Omental fat pad (tissue), 4 donors: ENCODE measurements at places on chromosomes 16 and 17. TPM values are rescaled to one million over a fixed set of nuclear protein-coding genes. Genes with fewer than 3 reads are reported as not detected.
A peak's percentile ranks its signal among the peaks of the same experiment; 100 is the strongest.

DNA sequence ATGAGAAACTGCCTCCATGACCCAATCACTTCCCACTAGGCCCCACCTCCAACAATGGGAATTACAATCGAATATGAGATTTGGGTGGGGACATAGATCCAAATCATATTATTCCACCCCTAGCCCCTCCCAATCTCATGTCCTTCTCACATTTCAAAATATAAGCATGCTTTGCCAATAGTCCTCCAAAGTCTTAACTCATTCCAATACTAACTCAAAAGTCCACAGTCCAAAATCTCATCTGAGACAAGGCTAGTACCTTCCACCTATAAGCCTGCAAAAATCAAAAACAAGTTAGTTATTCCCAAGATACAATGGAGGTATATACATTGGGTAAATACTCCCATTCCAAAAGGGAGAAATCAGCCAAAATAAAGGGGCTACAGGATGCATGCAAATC, 12.9 kb downstream of the CLEC10A start:
- no peak for DNase-seq

- no peak for DNase-seq
Observed at GRCh38 chr17:50508573-50509460, 578 bp downstream of the MYCBPAP start.

- no peak for DNase-seq
Observed at GRCh38 chr16:49660626-49661025, 195.3 kb downstream of the ZNF423 start.

DNA sequence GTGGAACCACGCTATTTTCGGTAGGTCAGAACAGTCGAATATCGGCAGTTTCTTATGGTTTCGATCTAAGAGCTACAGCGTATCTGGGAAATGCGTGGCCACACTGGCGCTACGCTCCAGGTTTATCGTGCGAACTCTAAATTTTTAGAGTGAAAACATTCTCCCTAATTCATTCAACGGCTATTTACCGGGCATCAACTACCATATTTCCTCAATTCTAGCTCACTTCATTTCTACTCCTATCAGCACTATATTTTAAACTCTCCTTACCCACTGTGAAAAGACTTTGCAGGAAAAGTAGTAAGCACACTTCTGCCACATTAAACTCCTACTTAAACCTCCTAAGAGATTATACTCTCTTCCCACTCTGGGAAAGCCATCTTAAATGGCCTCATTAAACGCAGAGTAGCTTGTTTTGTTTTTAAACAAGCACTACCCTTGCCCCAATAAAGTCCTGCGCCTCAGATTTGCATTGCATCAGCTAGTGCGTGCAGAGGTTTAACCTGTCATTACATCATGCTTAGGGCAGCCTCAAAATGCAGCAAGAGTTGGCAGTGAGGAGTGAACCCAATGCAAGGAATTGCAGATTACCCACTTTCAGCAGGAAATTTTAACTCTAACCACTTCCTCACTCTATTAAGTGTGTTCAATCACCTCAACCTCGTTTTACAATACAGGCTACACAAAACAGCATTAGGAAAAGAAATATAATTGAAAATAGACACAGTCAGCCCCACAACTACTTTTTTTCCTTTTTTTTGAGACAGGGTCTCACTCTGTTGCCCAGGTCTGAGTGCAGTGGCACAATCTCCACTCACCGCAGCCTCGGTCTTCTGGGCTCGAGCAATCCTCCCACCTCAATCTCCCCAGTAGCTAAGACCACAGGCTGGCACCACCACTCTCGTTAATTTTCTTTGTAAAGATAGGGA, 18.8 kb downstream of the SIAH1 start:
- no peak for DNase-seq

DNA sequence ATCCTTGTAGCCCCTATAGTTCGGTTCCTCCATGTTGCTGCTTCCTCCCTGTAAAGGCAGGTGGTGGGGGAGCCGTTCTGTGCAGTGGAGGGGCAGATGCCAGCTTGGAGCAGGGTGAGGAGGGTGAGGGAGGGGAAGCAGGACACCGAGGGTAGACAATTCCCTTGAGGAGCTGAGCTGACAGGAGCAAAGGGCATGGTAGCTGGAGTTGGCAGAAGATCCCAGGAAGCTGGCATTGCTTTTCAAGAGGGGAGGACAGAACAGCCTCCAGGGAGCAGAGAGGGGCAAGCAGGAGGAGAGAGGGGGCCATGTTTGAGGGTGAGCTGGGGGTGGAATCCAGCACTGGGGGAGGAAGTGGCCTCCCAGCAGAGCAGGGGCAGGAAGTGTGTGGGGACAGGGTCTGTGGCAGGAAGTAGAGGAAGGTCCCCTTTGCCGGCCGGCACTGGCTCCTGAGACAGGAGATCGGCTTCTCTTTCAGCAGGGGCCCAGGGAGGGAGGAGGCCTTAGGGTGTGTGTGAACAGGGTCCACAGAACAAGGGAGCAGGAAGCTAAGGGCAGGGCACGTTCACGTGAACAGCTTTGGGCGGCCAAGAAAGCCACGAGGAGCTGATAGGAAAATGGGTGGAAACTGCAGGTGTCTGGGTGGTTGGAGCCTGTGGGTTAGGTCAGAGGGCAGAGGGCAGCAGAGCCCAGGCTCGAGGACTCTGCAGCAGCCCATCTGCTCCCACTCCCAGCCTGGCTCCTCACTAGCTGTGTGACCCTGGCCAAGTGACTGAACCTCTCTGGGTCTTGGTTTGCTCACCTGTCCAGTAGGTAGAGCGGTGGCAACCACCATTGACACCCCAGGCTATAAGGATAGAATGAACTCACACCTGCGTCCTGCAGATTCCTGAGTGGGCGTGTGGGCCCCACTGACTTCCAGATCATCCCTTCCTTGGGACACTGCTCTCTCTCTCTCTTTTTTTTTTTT, 17.5 kb upstream of the SPNS2 start:
- DNase-seq, result no peak

- DNase-seq, result no peak
Observed at GRCh38 chr16:55040366-55041086, 109.9 kb downstream of the IRX5 start.

- DNase-seq, result no peak
Observed at GRCh38 chr17:60109161-60109560, 30.4 kb upstream of the HEATR6 start.

GRCh38 chr17:29726715-29727252, 104.1 kb upstream of the CORO6 start:
- DNase-seq, result no peak

GRCh38 chr16:77660311-77660710, 62.0 kb upstream of the NUDT7 start:
- DNase-seq, result no peak

GRCh38 chr17:75250009-75250471, 11.4 kb downstream of the GGA3 start:
- DNase-seq, result no peak

DNA sequence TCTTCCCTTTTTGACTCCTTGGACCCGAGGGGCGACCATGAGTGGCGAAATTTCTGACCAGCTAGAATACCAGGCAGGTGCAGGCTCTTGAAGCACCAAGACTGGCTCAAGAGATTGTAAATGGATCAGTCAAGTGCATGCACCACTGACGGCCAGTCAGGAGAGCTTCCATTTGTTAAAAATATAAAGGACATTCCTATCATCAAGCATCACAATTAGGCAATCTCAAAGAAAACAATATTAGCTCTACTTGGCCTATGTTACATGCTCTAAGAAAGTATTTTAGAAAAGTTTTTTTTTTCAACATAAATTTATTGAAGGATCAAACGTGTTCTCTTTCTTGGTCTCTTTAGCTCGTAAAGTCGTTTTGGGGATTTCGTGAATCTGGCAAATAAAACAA, 1.5 kb upstream of the PRKCA start:
- no peak for DNase-seq

DNA sequence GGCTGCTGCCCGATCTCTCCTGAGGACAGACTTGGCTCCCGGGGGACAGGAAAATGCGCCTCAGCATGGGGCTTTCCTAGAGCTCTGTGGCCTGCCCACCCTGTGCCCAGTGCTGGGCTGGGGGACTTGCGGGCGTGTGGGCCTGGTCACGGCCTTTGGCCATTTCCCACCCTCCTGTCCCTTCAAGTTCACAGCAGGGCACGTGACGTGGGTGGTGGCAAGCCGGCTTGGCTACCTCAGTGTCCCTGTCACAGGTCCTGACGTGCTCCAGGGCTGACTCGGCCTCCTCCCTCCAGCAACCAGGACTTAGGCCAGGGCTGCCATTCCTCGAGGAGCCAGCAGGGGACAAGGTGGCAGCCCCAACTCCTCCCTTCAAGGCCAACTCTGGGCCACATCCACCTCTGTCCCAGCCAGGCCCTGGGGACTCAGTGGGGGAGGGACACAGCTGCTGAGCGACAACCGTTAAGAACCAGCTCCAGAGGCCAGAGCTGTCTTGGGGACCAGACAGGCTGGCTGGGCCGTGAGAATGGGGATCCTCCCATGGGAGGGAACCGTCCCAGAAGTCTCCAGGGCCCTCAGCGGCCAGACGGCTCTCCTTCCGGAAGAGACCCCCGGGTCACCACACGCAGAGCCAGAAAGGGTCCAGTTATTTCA, 981 bp upstream of the UNC13D start:
- DNase-seq, result no peak

DNA sequence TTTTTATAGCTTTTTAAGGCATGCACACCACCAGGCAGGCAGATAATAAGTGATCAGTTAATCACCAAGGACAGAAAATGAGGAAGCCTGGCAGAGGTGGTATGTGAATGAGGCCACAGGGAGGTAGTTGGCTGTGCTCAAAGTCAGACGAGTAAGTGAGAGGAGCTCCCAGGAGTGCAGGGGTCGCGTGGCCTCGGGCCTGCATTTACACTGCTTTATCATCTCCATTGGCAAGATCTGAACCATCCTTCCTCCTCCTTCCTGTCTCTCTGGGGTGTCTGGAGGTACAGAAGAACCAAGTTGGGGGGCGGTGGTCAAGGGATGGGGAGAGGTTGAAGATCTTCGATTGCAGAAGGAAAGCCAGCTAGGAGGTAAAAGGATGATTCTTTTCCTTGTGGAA, 320.1 kb downstream of the SOX9 start:
- no peak for DNase-seq

DNA sequence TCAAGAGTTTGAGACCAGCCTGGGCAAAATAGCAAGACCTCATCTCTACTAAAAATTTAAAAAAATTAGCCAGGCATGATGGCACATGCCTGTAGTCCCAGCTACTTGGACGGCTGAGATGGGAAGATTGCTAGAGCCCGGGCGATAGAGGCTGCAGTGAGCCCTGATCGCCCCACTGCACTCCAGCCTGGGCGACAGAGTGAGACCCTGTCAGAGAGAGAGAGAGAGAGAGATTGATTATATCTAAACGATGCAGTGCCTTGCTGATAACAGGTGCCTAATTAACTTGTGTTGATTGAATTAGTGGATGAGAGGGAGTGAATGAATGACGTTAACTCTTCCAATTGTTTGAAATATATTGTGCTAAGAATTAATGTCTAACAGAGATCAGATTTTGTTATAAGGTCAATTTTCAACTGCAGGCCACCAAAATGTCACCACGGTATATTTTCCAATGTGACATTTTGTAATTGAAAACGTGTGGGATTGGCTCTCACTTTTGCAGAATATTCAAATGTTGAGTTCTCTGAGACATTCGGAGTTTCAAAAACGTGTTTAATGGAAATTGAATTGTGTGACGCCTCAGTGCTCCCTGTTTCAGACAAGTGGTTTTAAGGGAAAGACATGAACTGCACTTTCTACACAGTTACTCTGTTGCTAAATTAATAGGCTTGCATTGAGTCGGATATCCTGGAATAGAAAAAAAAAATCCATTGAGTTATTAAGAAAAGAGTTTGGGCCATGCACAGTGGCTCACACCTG, 53.6 kb downstream of the ABAT start:
- DNase-seq, result no peak

- DNase-seq, result peak; percentile 61
Observed at GRCh38 chr17:17568772-17569195, 22.7 kb downstream of the PEMT start.

- DNase-seq, result no peak
Observed at GRCh38 chr17:11391134-11391533, 150.1 kb downstream of the SHISA6 start.

GRCh38 chr16:52439750-52440149, 107.2 kb downstream of the TOX3 start:
- DNase-seq, result no peak

- no peak for DNase-seq
Observed at GRCh38 chr16:19127674-19128131, 13.9 kb downstream of the ITPRIPL2 start.

GRCh38 chr17:68909066-68909465, 46.1 kb downstream of the ABCA8 start:
- DNase-seq, result no peak

GRCh38 chr17:61440697-61441096, 11.5 kb upstream of the TBX4 start:
- DNase-seq, result no peak

DNA sequence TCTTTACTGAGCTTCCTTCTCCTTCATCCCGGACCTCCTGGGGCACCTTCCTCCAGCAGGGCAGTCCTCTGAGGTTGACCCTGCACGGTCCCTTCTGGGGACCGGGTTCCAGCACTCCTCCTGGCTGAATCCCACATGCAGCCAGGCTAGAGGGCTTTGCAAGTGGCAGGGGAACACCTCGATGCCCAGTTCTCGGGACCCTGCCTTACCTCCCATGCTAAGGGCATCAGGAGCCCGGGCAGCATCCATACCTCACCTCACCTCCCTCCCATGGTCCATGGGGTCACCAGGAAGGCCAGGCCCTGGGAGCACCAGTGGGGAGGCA, 81.1 kb downstream of the NT5M start:
- DNase-seq, result no peak

Gene ITGA2B
- total RNA-seq, result 0.82 TPM

Gene IGFALS
- total RNA-seq, result 0.50 TPM

Gene HIGD1B
- total RNA-seq, result 17.8 TPM

Gene ABCA9
- total RNA-seq, result 55.4 TPM

Gene KRTAP16-1
- not detected for total RNA-seq

Gene CCL16
- 0.69 TPM for total RNA-seq

Gene SLC4A1
- 1.2 TPM for total RNA-seq

Gene UTS2R
- not detected for total RNA-seq

Gene NECAB2
- not detected for total RNA-seq

Gene SHPK
- 25.5 TPM for total RNA-seq

Gene NPW
- not detected for total RNA-seq

Gene PLXDC1
- total RNA-seq, result 7.1 TPM

Gene MYH11
- 24.7 TPM for total RNA-seq
